ENCODE measurements at places on chromosomes 12 and 14. TPM values are rescaled to one million over a fixed set of nuclear protein-coding genes. Genes with fewer than 3 reads are reported as not detected.

- no peak for DNase-seq
Measured at GRCh38 chr12:126676434-126676833, 1590.5 kb upstream of the TMEM132C start.

- DNase-seq: no peak
Measured at GRCh38 chr12:92138144-92138543, 7.5 kb downstream of the BTG1 start.

DNA sequence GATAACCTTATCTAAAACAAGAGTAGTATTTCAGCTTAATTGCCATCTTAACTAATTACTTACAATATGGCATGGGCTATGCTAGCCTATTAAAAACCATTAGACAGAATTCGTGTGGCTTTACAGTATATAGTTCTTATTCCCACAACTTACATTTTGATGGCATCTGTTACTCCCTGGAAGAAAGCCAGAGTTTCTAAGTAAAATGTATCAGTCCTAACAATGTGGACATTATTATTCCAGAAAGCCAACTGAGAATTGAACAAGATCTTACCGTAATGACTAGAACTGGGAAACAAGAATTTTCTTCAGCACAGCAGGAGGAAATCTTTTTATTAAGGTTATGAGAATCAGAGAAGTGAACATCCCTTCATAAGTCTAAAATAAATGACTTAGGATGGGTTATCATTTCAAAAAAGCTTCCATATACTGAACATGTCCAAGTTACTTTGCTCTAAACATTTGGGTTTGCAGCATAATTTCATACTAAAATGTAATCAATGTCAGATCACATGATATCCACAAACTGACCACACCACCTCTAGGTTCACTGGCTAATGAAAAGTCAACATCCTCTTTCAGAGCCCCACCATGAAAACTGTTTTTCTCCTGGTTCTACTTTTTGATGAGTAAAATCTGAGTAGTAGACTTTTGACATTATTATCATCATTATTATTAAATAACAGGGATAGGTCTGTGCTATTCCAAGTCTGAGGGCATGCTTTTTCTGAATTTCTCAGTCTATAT, 179.7 kb downstream of the SSPN start:
- no peak for DNase-seq

DNA sequence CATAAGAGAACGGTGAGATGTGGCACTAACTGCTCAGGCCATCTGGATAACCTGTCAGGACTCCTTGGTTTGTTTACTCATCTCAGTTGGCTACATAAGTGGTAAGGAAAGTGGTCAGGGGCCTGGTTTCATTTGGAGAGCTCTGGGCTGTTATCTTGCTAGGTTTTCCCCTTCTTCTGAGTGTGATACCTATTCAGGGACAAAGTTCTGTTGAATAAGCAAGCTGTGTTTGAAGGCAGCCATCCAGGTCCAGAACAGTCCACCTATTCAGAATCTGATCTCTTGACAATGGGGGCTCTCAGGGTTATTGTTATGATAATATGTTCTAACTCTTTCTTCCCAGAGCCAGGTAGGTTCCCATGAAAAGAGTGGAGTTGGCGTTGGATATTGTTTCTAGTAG, 194.9 kb downstream of the PAH start:
- no peak for DNase-seq

GRCh38 chr12:91460469-91460868, 277.9 kb upstream of the DCN start:
- DNase-seq: no peak

DNA sequence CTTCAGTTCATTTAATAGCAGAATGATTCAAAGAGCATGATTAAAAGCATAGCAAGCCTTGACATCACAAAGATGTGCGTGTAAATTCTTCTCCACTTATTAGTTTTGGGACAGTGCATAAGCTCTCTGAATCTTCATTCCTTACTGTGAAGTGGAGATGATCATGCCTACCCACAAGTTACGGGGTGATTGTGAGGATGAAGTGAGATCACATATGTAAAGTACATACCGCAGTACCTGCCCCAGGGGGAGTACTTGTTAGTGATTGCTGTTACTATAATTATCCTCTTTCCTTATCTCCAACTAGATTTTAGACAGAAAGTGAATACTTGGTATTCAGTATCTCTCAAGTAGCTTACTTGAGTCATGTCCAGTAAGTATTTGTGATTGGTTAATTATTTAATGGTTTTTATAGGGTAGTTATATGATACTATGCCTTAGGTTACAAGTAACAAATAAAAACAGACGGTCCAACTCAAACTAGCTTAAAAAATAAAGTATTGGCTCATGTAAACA, 6.0 kb downstream of the RAD9B start:
- DNase-seq: no peak

The TRHDE gene
- 20.9 TPM for total RNA-seq

The AQP6 gene
- not detected for total RNA-seq

The EXOC3L4 gene
- under 0.01 TPM for total RNA-seq

The RDH5 gene
- total RNA-seq: 6.0 TPM

The FGF6 gene
- not detected for total RNA-seq

The FLVCR2 gene
- total RNA-seq: 0.43 TPM

The ARHGAP9 gene
- total RNA-seq: under 0.01 TPM

The POTEM gene
- total RNA-seq: not detected

The TMEM30B gene
- not detected for total RNA-seq

The KRT8 gene
- 57.0 TPM for total RNA-seq

Measured in fibroblast of villous mesenchyme (primary cell).